SW 1271 (cell line): ENCODE measurements at places on chromosomes 3 and 15.

GRCh38 chr3:9088441-9089353 is 125.4 kb upstream of the RAD18 start:
- DNase-seq, result no peak

DNA sequence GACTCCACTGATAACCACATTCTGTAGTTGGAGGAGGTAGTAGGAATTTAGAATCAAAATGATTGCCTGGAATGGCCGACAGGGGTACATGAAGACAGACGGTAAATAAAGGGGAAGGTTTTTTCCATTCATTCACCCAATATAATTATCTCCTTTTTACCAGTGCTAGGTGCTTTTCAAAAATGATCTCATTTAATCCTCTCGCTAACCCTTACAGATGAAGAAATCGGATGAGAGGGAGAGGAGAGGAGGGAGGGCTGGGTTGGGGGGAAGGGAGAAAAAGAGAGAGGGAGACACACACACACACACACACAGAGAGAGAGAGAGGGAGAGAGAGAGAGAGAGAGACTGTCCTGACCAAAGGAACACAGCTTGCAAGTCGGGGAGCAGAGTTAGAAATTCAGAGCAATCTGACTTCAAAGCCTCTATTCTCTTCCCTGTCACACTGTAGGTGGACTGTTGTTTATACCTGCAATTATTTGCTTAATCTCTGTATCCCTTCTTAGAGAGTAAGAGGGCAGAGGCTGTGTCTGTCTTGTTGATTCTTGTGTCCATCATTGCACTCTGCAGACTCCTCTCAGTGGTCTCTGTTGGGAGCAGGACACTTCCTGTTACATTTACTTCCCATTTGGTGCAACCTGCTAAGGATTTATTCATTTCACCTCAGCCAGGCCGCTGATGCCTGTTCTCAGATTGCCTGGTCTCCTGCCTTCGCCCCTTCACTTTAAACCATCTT is 18.7 kb upstream of the PAQR9 start:
- DNase-seq, result no peak

GRCh38 chr15:25899870-25900269 is 36.7 kb upstream of the ATP10A start:
- no peak for DNase-seq

DNA sequence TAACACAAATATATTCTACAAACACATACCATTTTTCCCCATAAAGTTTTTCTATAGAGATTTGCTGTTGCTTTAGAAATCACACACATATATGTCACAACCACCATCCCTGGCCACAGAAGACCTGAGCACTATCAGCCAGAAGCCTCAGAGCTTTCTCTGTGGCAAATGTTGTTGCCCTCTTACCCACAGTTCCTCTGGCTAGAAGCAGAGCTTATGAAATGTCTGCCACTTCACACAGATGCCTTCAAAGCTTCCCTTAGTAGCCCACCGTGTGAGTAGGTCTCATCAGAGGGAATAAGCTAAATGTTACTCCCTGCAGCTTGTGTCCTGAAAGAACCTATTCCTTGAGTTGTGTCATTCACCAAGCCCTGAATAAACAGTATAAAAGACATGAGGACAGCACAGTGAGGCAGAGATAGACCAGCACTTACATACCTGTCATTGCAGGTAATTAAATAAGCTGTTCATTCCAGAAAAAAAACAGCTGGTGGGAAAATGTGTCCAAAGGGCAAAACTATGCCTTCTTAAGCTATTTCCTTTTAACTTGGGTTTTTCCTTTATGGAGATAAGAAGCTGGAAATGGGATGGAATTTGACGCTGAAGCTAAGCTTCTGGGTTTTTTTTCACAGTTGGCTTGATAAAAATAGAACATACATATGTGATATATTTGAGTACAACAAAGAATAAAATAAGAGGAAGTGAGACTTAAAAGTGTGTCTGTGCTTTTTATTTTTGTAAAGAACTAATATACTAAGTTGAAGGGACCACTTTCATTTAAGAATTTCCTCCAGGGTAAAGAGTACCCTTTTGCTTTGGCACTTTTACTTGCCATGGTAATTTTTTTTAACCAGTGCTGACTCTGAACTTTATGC is 391.4 kb downstream of the KCNH8 start:
- no peak for DNase-seq

GRCh38 chr3:69353503-69353902 is 32.4 kb downstream of the FRMD4B start:
- no peak for DNase-seq
